ENCODE measurements at places on chromosomes 16 and 17.

- peak; percentile 97 for DNase-seq
Measured at GRCh38 chr16:56389554-56389953, 35.8 kb downstream of the AMFR start.

DNA sequence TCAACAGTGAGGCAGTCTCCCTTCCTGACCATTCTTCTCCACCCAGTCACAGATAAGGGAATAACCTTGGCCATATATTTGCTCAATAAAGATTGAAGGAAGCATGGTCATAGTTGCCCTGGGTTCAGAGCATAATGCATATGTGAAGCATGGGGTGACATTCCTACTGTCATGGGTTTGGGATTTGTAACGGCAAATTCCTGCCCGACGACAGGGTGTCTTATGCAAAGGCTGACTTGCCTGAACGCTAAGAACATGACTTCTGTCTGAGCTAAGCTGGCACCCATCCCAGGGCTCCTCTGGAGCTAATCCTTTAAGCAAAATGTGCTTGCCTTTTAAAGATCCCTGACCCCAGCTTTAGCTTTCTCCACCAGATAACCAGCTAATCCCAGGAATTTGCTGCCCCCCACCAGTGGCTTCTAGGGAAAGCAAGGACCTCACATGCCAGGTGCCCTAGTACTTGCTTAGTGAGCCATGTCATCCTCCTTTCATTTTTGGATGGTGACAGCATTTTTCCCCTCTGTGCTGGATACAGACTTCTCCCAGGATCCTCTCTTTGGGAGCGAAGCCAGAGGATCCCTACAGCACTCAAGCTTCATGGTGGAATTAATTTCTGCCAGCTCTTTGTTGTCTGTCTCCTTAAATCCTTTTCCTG, 11.7 kb downstream of the SLC7A6OS start:
- peak; percentile 46 for DNase-seq

DNA sequence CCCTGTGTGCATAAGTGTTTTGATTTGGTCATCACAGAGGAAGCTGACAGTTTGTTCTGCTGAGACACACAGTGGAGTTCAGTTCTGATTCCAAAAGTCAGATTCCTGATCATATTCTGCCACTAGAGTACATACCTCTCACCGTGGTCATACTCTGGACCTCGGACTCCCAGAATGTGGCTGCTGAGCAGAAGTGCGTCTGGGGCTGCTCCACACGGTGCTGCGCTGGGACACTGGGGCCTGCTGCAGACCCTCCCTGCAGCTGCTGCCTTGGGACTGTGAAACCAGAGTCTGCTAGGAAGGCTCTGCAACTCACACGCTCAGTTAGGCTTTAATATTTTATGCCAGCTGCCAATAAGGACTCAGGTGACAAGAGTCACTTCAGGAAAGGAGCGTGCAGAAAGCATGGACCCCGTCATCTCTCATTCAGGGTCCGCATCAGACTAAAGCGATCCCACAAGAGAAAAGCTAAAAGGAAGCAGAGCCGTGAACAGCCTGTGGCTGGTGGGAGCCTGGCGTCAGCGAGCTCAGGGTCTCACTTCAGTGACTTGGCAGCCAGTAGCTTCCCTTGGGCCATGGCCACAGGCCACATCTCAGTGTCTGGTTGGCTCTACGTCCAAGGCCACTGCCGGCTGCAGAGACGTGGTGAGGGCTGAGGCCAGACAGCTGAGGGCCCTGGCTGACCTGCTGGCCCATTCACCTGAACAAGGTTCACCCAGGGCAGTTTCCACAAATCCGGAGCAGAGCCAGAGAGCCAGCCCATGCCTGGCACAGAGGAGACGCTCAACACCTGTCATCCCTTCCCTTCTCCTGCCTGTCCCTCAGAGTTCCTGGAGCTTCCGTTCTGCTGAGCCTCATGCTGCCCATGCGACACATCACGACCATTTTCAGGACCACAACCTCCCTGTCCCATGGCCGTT, 24.7 kb upstream of the KIFC3 start:
- no peak for DNase-seq

DNA sequence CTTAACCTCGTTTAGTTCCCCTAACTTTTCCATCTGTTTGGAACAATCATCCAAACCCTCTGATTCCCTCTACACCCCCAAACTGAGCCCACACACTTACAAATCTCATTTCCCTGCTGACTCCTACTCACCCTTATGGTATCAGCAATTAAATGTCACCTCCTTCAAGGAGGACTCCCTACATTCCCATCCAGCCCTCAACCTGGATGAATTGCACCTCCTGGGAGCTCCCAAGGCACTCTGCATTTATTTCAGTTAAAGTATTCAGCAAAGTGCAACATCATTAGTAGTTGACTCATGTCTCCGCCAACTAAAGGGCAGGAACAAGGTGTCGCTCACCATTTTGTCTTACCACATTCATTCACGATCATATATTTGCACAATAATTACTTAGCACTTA, 353.5 kb downstream of the TMEM114 start:
- DNase-seq: no peak

DNA sequence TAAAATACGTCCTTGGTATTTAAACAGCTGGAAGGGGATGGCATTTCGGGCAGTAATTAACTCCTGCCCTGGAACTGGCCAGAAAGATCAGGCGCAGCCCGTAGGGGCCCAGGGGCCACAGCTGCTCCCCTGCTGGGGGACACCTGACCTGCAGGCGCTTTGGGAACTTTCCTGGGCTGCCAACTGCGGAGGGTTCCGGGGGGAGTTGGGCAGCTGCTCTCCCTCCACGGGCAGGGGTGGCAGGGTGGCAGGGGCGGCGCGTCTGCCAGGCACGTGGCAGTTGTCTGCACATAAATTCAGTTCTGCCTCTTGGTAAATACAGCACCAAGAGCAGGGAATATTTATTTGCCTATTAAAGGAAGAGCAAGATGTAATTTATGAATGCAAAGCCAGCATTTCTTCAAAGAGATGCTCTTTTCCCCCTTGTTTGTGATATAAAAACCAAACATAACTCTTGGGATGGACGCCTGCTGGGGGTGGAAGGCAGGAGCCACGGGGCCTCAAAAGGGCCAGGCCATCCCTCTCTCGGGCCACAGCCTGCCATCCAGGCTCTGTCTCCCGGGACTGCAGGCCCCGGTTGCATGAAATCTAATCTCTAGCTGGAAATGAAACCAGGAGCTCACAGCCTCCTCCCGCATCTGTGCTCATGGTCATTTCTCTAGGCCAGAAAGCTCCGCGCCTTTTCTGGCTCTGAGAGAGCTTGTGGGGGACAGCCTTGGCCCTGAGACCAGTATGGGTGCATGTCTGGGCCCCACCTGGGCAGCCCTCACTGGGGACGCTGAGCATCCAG, 29.9 kb upstream of the CHMP6 start:
- no peak for DNase-seq

DNA sequence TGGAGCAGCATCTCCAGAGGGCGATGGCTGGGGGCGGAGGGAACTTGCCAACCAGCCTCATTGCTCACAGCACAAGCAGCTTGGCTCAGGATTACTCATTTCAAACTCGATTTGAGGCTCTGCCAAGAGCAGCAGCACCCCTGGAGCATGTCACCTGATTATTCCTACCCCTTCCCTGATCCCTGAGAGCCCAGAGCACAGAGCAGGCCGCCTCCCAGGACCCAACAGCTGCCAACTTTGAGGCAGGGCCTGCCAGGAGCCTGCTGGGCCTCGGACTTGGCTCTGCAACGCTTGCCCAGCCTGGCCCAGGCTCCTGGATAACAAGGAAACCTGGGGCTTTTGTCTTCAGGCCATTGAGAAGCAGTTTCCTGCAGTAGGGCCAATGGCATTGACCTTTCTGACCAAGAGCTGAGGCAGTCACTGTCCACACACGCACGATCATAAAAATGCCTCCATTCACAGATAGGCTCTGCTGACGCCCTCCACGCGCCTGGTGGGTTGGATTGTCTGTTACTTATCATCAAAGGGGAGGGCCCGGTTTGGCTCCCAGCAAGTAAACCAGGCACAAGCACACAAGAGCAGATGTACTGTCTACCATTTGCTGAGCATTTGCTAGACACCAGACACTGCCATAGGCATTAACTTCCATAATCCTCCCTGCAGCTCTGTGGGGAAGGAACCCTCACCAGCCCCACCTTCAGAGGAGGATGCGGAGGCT, 406.6 kb upstream of the EEF2KMT start:
- no peak for DNase-seq

DNA sequence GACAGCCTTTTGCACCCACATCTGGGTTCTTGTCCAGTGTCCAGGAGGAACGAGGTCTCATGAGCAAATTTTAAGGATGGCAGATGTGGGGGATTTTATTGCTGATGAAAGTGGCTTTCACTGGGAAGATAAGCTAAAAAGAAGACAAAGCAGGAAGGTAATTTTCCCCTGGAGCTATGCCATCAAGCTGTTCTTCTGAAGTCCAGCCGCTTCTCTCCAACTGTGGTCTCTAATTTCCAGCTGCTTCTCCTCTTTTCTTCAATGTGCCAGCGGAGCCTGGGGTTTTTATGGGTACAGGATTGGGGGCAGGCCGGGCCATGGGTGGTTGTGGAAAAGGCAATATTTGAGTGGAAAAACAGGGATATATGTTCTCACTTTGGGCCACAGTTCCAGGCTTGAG, 430.8 kb downstream of the WWOX start:
- DNase-seq: no peak

- DNase-seq: no peak
Measured at GRCh38 chr17:58020401-58020800, 13.4 kb upstream of the SRSF1 start.

DNA sequence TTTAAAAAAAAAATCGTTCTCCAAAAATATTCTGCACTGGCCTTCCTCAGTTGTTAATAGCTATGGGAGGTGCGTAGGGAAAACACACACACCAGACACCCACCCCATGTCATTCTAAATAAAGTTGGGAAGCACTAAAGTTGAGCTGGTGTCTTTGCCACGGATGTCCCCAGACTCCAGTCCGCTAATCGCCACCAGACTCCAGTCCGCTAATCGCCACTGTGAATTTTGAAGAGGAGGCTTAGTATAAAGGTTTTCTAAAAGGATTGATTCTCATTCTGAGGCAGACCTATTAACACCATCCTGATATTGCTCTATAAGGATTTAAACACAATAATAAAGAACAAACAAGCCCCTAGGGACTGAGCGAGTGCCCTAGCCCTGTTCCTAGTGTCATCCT, 22.7 kb upstream of the CPSF4L start:
- DNase-seq: no peak

- DNase-seq: no peak
Measured at GRCh38 chr16:35141303-35141702, 1681.9 kb downstream of the TP53TG3F start.

DNA sequence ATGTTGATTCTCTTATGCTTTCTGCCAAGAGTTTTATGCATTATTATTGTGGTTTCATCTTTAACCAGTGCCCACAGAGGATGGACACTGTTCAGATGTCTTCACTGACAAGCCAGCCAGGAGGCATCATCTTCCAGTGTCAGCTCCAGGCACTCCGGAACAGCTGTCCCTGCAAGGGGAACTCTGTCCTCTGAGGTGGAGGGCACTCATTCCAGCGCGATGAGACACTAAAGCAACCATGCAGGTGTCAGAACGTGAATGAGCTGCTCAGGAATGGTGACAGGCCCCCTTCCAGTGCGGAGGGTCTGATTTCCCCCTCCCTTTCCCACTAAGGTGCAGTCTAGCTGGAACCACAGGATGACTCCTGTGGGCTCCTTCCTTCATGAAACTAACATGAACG, 117.5 kb downstream of the NOG start:
- no peak for DNase-seq

DNA sequence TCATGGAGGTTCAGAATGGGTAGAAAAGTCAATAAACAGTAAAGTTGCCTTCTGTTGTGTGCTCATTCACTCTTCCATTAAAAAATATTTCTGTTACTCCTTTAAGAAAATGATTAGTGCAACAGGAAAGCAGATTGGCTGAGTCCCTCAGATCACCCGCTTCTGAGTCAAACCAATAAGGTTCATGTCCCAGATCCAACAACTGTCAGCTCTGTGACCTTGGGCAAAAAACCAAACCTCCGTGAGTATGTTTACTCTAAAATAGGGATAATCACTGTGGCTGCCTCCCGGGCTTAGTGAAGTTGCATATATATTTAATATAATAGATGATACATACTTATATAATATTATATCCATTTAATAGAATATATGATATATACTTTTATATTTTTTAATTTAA, 698.5 kb upstream of the RBFOX1 start:
- DNase-seq: no peak

DNA sequence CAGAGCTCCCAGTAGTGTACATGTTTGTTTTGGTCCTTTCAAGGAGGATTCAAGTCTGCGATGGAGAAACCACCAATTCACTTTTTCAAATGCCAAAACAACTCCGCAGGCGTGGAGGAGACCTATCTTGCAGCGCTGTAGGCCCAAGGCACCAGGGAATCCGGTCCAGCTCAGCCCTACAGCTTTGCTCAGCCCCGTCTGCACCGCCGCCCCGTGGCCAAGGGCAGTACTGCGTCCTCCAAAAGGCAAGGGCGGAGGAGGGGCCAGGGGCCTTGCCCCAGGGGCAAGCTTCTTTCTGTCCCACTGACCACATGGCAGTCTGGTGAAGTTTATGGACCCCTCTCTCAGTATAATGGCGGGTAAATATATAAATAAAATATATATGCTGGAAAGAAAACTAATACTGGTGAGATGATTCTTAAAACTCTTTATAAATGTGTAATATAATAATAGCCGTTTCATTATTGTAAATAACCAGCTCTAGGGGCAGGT, 709 bp upstream of the CD300LG start:
- DNase-seq: peak; percentile 3

GRCh38 chr17:72916991-72917390, 175.5 kb downstream of the SLC39A11 start:
- DNase-seq: no peak

GRCh38 chr16:27475561-27475960, 73.6 kb downstream of the IL21R start:
- peak; percentile 78 for DNase-seq

GRCh38 chr16:7689234-7689633, 356.6 kb downstream of the RBFOX1 start:
- no peak for DNase-seq

DNA sequence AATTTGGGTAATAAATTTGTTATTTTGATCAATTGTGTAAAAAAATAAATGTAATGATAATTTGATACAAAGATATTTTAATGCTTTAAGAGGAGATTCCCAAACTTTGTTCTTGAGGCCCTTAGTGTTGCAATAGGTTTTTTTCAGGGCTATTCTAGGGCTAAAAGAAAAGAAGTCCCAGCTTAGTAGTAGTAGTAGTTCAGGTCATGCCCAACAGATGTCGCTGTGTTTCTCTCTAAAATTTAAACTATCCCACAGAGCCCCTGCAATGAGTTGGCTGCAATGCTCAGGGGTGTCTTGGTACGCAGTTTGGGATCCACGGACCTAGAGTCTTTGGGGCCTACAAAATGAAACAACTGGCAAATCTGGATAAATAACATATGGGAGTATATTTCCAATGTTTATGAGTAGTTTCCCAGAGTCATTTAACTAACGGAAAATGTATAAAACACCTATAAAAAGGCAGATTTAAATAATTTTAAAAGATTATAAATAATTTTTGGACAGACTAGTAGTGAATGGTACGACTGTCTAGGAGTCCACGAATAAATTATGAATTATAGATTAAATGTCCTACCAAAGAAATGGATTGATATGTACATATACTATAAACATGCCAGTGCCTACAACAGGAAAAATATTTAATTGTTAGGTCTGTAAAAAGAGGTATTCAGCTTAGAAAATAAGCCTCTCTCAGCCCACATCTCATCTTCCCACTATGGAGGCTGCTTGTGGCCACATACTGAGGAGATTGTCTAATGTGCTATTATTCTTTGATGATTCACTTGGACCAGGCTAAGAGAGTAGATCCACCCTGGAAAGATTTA, 228.5 kb upstream of the PMFBP1 start:
- DNase-seq: no peak

GRCh38 chr17:74187761-74188160, 15.7 kb upstream of the RPL38 start:
- no peak for DNase-seq

- no peak for DNase-seq
Measured at GRCh38 chr17:33986088-33986487, 269.0 kb upstream of the CCL2 start.
